ENCODE measurements at places on chromosomes 1 and 21.

- DNase-seq: peak; percentile 51
Observed at GRCh38 chr1:115595279-115596079, 46.3 kb upstream of the VANGL1 start.

GRCh38 chr1:161502641-161503393 is 2.4 kb upstream of the FCGR2A start:
- DNase-seq: no peak

DNA sequence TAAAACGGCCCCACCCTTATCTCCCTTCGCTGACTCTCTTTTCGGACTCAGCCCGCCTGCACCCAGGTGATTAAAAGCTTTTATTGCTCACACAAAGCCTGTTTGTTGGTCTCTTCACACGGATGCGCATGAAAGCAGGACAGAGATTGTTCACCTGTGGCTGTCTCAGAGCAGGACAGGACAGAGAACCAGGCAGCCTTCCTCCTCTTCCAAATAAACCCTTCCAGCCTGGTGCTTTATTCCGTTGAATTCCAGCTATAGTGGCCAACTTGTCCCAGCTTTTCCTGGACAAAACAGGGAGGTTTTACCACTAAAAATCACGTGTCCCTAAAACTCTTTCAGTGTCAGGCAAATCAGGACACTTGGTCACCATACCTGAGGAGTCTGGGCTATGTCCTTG is 9.5 kb upstream of the DMRTB1 start:
- DNase-seq: no peak

GRCh38 chr1:87100271-87100670 is 185.8 kb downstream of the HS2ST1 start:
- no peak for DNase-seq

- DNase-seq: no peak
Observed at GRCh38 chr1:30409476-30410152, 313.8 kb downstream of the MATN1 start.

- DNase-seq: no peak
Observed at GRCh38 chr1:66890621-66891020, 34.0 kb downstream of the DNAI4 start.

DNA sequence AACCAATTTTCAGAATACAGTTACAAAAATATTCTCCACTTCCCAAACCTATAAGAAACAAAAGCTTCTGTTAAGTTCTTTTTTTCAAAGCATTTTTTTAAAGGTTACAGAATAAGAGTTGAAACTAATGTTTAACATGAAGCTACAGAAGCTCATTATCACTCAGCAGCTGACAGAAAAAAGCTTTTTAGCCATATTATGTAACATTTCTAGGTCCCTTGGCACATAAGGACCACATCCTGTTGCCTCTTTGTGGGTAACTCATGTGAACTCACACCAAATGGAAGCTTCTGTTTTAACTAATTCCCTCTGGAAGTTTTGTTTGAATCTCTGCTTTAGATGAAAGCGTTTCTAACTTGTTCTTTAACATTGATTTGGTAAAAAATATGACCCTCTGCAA is 242.5 kb upstream of the TMPRSS15 start:
- DNase-seq: no peak

DNA sequence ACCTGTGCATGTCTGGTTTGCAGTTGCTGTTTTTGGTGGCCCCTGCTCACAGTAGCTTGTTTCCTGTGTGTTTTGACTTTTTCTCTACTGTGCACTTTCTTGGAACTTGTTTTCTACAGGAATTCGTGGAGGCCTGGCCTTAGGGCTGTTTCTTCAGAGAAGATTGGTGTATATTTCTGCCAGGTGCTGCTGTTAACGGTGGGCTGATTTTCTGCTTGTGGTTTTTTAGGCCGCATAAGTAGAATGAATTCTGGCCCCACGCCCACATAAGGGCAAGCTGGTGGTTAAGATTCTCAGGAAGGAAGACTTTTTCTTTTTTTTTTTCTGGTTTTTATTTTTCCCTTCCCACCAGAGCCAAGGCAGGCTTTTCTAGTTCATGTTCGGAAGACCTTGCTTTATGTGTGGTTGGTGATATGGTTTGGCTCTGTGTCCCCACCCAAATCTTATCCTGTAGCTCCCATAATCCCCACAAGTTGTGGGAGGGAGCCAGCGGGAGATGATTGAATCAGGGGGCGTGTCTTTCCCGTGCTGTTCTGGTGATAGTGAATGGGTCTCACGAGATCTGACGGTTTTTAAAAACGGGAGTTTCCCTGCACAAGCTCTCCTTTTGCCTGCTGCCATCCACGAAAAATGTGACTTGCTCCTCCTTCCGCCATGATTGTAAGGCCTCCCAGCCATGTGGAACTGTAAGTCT is 71.5 kb upstream of the DISP3 start:
- peak; percentile 26 for DNase-seq

DNA sequence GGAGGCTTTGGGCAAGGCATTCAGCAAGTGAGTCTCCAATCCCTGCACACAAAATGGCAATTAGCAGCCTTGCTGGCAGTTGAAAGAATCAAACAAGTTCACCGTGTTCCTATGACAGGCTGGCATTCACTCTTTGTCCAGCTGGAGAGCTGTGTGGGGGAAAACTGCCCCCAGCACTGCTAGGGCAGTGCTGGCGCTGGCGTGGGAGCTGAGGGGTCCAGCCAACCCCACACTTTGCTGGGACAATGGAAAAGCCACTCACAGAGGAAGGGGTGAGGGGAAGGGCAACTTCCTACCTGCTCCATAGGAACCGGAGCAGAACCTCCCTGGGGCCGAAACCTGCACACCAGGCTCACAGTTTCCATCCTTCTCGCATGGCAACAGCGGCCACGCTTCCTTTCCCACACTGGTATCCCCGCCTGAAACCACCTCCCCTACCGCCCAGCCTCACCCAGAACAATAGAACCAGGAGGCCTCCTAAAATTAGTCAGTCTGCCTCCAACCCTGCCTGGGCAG is 26.7 kb upstream of the KCNN3 start:
- DNase-seq: no peak

DNA sequence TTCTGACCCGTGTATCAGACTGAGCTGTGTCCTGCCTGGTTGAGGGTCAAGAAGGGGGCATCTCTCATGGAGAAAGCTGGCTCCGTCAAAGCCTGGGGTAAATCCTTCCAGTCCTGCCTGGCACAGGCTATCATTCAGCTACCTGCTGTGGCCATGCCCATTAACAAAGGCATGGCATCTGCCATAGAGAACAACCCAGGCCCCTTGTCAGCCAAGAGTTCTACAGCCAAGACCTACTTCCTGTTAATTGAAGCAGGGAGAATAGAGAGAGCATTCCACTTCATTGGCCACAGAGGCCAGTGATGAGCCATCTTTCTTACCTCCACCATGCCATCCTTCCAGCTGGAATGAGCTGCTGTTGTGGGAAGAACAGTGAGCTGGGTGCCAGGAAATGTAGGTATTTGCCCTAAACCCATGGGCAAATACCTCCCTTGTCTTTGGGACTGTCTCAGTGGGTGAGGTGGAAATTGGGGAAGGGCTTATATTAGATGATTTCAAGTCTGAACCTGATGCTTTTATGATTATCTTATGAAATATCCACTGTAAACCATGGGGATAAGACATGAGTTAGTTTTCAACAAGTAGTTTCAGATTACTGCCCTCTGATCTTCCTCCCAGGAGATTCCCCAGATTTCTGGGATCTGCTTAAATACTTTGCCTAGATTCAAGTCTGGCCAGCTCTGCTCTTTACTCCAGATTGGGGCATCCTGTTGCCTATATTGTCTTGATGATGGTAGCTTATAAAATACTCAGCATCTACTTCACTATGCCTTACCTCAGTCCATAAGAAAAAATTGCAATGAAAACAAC is 11.2 kb upstream of the KCNQ4 start:
- DNase-seq: no peak

- DNase-seq: no peak
Observed at GRCh38 chr1:54230507-54231339, 30.8 kb downstream of the MRPL37 start.

GRCh38 chr1:11929849-11930248 is 3.6 kb upstream of the KIAA2013 start:
- no peak for DNase-seq

- DNase-seq: no peak
Observed at GRCh38 chr1:31805318-31805717, 10.5 kb downstream of the SPOCD1 start.

- DNase-seq: no peak
Observed at GRCh38 chr1:51417496-51418383, 87.4 kb upstream of the TTC39A start.

GRCh38 chr1:65825741-65826140 is 33.0 kb downstream of the PDE4B start:
- no peak for DNase-seq

DNA sequence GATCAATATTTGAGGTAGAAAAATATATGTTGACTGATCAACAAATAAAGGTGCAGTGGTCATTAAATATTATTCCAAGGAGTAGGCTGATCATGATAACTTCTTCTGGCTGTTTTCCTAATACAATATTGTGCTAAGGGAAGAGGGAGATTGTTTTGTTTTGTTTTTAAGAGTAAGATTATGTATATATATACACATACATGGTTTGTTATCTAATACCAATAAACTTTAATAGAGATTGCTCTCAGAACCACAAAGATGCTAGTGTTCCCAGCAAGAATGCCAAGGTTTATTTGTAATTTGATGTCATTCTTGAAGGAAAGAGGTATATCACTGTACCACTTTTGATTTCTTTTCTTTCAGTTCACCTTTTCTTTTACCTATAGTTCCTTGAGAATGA is 10.1 kb downstream of the CLCA2 start:
- no peak for DNase-seq

DNA sequence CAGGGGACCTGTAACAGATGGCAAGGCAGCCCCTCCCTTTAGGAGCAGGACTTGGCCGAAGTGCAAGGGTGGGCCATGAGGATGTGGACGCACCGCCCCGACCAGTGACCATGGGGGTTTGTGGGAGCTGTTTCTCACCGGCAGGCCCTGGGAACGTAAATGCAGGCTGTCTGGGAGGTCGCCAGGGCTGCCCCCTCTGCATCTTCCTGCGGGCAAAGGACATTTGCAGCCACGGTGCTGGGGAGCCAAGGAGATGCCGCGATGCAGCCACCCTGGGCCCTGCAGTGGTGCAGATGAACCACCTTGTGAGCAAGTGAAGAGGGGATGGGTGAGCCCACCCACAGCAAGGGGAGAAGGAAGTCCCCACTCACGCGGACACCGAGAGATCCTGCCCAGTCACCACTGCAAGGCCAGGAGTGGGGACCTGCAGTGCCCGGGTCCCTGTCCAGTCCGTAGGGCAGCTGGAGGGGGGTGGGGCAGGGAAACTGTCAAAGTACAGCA is 121.1 kb downstream of the SIK1 start:
- no peak for DNase-seq

DNA sequence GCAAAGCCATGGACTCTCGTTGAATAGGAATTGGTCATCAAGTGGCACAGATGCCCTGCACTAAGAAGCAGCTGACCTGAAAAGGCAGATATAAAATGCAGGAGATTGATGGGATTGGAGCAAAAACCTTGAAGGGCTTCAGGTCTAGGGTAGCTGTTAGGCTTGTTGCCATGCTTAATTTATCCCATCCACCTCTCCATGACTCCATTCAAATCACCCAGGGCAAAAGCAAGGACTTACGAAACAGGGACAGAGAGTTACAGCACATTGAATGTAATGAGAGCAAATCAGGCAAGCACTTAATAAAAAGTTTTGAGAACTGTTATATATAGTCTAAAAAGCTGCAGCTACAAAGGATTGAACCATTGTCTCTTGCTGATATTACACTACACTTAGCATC is 298.2 kb upstream of the ESRRG start:
- no peak for DNase-seq

- DNase-seq: no peak
Observed at GRCh38 chr1:47418681-47419325, 2.7 kb downstream of the FOXE3 start.

DNA sequence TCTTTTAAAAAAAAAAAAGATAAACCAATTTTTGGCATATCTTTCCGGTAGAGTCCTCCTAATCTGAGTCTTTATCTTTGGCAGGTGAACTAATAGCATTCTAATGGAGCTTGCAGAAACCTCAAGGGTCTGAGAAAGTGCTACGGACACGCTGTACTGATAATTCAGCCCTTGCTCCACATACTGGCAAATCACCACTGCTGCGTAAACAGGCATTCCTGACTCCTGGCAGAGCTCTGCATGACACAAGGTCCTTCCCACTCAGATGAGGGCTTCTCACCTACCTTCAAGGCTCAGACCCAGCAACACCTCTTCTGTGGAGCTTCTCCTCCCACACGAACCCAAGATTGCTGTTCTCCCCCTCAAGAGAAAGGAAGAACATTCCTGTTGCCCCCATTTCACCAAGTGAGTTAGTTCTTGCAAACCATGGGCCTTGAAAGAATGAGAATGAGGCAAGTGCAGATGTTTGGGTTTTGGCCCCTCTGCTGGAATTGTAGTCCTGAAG is 48.0 kb downstream of the LYST start:
- no peak for DNase-seq

DNA sequence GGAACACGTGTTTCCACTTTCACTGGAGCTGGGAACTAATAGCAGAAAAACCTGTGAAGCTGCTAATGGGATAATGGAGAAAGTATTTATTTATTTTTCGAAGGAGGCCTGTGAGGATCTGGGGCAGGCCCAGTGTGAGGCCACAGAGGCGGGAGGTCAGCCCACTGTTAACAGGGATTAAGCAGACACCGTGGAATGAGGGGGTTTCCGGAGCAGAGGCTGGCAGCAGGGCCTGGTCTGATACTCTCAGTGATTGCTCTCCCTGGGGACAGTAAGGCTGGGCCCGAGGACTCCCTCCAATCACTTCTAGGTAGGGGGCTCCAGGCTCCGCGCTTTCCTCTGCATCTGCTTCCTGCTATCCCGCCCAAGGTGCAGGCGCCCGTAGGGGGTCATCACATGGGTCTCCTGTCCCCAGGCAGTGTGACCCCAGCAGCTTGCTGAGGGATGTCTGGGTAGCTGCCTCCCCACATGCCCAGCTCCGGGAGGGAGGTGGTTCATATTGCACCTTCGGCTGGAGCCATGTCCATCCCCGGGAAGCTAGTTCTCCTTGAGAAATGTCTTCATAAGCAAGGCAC is 28.8 kb upstream of the CDCA8 start:
- no peak for DNase-seq

DNA sequence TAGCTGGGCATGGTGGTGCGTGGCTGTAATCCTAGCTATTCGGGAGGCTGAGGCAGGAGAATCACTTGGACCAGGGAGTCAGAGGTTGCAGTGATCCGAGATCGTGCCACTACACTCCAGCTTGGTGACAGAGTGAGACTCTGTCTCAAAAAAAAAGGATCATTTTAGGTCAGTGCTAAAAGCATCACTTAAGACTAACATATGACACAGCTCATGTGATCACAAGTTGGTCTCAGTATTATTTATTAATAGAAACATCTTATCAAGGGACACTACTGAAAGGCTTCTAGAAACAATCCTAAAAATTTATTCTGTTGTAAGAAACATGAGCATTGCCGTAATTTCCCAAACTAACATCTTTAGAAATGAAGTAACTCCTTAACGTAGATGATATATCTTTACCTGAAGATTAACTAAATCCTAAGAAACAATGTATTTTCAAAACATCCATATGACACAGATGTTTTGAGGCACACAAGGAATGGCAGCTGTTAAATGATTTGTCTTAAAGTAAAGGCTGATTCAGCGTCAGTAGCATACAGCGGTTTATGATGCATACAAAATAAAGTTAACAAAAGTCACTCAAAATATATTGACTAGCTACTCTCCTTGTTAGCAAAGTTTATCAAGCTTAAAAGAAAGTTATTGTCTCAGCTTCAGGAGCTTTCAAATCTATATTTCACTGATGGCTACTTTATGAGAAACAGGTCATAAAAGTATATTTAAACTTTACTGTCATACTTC is 2.6 kb downstream of the NIBAN1 start:
- DNase-seq: no peak

GRCh38 chr1:72227667-72228066 is 54.7 kb downstream of the NEGR1 start:
- no peak for DNase-seq

- DNase-seq: no peak
Observed at GRCh38 chr1:244874974-244875579, 10.7 kb upstream of the HNRNPU start.

All from CD4-positive, alpha-beta T cell treated with Interleukin-4 for 1 hour (primary cell).